ENCODE measurements at places on chromosomes 12 and 14.

- DNase-seq: peak; percentile 28
Observed at GRCh38 chr12:80222261-80222660, 122.9 kb downstream of the OTOGL start.

DNA sequence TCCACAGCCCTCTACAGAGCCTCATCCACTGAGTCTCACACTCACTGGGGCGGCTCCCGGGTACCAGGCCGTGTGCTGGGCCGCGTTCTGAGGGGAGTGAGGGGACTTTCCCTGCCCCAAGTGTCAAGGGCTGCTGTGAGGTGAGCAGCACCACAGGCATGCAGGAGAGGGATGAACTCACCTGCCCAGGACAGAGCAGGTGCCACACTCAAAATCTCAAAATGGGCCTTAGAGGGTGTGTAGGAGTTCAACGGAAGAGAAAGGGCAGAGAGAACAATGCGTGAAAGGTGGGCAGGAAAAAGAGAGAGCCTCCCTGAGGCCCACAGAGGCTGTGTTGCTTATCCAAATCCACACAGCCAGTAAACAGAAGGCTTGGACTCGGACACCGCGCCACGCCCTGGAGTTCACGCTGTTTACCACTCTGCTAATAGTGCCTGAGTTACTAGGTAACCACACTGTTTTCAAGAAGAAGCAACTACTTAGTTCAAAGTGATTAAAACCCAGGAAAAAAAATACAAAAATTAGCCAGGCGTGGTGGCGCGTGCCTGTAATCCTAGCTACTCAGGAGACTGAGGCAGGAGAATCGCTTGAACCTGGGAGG is 32.7 kb downstream of the TSPAN11 start:
- DNase-seq: no peak

DNA sequence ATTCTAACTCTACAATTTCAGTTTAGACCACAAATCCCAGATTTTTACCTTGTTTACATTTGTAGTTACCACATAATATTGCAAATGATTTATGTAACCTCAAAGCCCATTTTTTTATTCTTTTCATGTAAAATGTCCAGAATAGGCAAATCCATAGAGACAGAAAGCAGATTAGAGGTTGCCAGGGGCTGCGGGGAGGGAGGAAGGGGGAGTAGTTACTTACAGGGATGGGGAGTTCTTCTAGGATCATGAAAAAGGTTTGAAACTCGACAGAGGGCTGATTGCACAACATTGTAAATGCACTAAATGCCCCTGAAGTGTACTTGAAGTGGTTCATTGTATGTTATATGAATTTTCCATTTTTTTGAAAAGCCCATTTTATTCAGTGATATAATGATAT is 66.5 kb downstream of the PPP2R5C start:
- no peak for DNase-seq

DNA sequence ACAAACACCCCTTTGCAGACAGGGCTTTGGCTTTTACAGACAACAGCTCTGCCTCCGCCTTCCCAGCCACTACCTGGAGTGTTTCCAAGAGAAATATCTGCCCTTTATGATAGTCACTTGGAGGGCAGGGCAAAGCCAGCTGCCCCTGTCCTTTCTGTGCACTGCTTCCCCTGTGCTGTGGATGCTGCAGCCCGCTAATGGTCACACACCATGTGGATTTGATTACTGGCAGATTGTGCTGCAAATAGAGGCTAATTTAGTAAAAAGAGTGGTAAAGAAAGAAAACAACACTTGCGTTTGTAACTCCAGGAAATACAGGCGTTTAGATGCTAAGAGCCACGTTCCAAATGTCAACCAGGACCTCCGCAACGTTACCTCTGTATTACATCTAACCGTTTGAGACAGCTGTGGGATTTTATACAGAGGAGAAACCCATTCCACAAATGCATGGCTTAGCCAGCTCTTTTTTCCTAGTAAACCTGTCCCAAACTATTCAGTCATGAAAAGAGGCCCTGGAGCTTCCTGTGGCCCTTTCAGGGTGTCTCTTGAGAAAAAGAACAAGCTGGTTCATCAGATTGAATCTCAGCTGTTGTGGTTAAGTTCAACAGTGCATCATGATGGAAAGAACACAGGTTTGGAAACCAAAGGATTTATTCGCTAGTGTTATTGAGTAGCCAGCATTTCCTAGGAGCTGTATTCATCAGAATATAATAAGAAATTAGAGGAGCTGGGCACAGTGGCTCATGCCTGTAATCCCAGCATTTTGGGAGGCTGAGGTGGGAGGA is 30.1 kb upstream of the PWP1 start:
- DNase-seq: no peak

DNA sequence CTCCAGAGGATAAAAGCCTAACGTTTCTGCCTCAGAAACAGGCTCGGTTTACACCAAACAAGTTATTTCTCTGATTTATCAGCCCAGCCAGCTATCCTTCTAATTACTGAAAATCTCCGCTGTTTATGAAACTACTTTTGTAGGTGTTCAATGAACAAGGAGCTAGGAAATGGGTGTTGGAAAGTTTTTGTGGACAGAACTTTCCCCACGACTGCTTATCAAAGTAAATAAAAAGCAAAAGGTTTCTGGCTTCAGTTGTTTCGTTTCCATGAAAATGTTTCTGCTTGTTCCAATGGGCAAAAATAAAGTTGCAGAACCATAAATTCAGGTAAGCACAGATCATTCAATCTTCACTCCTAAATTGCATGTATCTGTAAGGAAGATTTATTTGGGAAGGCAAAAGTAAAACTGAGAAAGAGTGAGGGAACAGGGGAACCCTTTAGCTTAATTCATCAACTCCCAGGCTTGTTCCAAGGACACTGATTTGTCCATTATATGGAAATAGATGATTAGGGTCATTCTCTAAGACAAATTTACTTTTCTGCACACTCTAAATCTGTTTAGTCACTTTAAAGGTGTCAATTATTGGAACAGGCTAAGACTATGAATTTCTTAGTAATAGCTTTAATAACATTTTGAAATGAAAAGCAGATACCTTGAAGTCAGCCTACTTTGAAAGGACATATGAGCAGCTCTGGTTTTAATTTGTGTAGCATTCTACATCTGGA is 175.9 kb upstream of the CDKN3 start:
- DNase-seq: no peak

DNA sequence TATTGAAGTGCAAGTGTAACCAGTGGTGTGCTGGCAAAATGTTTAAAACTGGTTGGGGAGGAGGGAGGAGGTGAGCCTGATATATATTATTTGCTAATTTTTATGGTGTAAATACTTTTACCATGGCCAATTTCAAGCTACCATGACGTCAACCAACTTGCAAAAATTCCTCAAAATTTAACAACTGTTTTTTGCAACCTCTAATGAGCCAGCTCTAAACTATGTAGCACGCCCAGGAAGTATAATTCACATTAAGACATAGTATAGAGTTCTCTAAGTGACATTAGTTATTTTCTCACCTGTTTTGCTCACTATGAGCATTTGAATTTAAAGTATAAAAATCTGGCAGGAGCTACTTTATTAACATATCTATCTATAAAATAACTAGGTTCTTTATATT is 41.4 kb downstream of the ATL1 start:
- no peak for DNase-seq

GRCh38 chr12:131499864-131500190 is 211.1 kb upstream of the SFSWAP start:
- no peak for DNase-seq

- no peak for DNase-seq
Observed at GRCh38 chr14:98298481-98299244, 973.3 kb downstream of the BCL11B start.

- DNase-seq: no peak
Observed at GRCh38 chr14:33240466-33240865, 301.8 kb downstream of the NPAS3 start.

- no peak for DNase-seq
Observed at GRCh38 chr12:103881261-103881660, 40.2 kb upstream of the NT5DC3 start.

Measured in Kasumi-1 (cell line).